Spleen (tissue), 13 donors: ENCODE measurements at places on chromosomes 2 and 18. TPM values are rescaled to one million over a fixed set of nuclear protein-coding genes. Genes with fewer than 3 reads are reported as not detected.

DNA sequence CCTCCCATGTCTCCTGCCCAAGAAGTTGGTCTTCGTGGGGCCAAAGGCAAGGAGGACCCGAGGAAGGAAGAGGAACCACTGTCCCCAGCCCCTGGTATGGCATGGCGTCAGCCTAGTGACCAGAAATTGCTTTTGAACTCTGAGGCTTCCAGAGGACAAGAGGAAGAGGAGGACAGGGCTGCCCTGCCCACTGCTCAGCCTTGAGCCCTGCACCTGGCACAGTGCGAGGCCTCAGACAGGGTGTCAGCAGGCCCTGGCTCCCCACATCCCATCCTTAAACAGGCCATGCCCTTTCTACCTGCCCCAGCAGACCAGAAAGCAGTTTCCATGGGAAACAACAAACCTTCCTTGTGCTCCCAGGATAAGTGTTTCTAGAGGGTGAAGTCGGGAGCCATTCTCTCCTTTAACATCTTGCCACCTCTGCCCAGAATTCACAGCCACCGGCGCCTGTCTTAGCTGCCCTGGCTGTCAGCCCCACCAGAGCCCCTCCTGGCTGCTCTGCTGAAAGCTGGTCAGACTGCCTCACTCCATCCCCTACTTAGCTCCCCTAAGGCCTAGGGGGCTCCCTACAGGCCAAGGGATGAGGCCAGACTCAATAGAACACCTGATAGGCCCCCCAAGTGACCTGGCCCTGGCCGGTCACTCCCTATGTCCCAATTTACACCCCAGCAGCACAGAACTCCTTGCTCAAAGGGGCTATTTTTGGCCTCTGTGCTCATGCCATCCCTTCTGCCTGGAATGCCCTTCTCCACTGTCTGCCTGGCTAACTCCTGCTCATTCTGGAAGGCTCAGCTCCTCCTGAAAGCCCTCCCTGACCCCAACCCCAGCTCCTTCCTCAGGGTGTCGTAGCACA is 20.6 kb downstream of the ATOH8 start:
- no peaks in the 10 kb centered on the region for H3K27me3 ChIP-seq
- DNase-seq, result no peak
- no peak overlapping the region for H3K27ac ChIP-seq
- peaks cover 81% of the 10 kb centered on the region for H3K4me1 ChIP-seq
- H3K4me3 ChIP-seq, result no peak overlapping the region
- H3K36me3 ChIP-seq, result no peaks in the 10 kb centered on the region

- no peak for DNase-seq
- H3K36me3 ChIP-seq, result no peaks in the 10 kb centered on the region
- no peaks in the 10 kb centered on the region for H3K4me1 ChIP-seq
- H3K4me3 ChIP-seq, result no peak overlapping the region
- H3K27ac ChIP-seq, result no peak overlapping the region
- H3K27me3 ChIP-seq, result no peaks in the 10 kb centered on the region
Measured at GRCh38 chr2:220491670-220492069, 864.2 kb downstream of the SLC4A3 start.

- H3K36me3 ChIP-seq, result no peaks in the 10 kb centered on the region
- no peak for DNase-seq
- H3K4me3 ChIP-seq, result no peak overlapping the region
- no peaks in the 10 kb centered on the region for H3K4me1 ChIP-seq
Measured at GRCh38 chr2:140639628-140640027, 1491.2 kb downstream of the LRP1B start.

DNA sequence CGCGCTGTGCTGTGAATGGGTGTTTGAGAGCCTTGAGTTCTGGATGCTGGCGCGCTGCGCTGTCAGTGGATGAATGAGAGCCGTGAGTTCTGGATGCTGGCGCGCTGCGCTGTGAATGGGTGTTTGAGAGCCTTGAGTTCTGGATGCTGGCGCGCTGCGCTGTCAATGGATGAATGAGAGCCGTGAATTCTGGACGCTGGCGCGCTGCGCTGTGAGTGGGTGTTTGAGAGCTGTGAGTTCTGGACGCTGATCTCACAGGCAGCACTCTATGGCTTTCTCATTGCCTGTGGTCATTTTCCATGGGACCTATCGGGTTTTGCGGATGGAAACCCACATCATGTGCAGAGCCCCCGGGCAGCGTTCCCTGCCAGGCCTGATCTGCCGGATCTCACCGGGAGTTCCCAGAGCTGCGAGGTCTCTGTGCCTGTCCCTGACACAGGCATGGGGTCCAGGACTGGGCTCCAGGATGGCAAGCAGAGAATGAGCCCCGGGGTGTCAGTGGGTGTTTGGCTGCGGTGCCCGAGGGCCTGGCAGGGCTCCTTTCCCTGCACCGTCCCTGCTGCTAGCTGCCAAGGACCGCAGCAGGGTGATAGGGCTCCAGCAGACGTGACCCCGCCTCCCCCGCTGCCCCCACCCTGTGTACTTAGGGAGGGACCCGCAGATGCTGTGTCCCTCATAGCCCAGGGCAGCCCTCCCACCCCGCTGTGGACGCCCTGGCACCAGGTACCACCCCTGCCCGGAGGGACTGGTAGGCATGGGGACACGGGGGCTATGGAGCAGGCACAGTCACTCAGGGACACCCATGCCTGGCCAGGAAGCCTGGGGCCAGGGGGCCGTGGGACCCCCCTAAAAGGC is 9.7 kb downstream of the PDCD1 start:
- H3K27me3 ChIP-seq, result no peaks in the 10 kb centered on the region
- peaks cover 7% of the 10 kb centered on the region for H3K4me1 ChIP-seq
- H3K4me3 ChIP-seq, result no peak overlapping the region
- DNase-seq, result peak; percentile 73

DNA sequence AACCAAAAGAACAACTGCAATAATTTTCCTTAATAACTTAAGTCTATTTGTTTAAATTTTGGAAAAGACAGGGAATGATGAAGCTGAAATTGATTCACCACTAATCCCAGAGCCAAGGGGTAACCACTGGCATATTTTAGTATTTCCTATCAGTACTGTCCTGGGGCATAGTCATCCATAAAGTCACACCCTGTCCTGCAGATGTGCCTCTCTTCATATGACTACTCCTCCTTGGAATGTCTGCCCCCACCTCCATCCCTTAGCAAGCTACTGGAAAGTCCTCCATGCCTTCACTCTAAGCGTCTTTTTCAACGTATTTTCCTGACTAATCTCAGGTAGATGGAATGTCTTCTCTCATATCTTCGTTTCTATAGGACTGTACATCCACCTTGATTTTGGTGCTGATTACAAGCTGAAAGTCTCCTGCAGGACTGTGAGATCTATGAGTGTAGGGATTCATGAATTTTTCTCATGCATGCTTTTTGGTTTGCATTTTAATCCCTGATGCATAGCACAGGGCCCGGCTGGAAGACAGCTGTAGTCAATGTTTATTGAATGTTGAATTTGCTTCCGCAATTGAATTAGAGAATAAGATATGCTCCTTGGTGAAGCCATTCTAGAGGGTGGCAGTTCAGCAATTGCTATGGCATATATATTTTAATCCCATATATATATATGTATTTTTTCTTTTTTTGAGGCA is 85.6 kb downstream of the MOGAT1 start:
- no peak overlapping the region for H3K27ac ChIP-seq
- no peak for DNase-seq
- H3K4me1 ChIP-seq, result no peaks in the 10 kb centered on the region
- H3K36me3 ChIP-seq, result no peaks in the 10 kb centered on the region
- no peaks in the 10 kb centered on the region for H3K27me3 ChIP-seq
- H3K4me3 ChIP-seq, result no peak overlapping the region

DNA sequence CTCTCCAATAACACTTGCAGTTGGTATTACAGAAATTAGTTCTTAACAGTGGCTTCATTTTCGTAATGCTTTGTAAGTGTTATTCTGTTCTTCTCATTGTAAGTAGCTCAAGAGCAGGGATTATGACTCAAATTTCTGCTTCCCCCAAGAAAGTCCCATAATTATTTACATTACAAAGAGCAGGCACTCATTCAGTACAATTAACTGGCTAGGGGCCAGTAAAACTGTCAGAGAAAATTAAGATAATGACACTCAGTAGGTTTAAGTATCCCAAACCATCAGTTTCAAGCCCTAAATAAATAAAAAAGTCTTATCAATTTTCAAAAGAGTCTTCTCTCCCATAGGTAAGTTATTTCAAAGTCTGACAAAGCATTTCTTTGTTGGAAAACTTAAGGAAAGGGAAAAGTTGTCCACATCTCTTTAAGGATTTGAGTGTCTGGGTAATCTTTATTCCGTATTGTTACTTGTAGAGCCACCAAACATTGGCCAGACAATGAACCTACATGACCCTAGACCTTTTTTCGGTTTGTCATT is 137.1 kb downstream of the ARHGAP28 start:
- H3K27me3 ChIP-seq, result no peaks in the 10 kb centered on the region
- H3K4me3 ChIP-seq, result no peak overlapping the region
- no peak overlapping the region for H3K27ac ChIP-seq
- no peaks in the 10 kb centered on the region for H3K36me3 ChIP-seq

DNA sequence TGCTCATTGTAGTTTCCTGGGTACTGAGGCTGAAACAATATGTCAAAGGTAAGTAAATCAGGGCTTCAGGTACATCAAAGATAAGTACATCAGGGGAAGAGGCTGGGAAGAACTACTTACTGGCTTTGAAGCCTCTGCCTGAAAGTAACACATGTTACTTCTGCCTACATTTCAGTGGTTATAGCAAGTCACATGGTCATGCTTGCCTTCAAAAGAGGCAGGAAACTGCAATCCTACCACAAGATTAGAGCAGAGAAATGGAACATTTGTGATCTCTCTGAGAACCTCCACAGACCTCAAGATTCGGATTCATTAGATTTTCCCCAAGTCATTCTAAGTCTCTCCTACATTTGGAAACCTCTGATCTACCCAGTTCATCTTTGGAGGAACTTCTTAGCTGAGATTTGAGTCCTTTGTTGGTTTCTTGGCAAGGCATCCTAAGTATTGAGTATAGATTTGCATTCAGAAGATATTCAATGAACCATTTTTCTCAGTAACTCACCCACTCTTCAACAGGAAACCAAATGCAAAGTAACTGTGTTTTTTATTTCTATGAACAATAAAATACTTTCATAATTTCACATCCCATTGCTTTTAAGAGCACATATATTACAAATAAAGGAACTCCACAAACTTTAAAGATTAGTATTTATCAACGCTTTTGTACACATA is 48.5 kb upstream of the CCDC195 start:
- peaks cover 100% of the 10 kb centered on the region for H3K36me3 ChIP-seq
- DNase-seq, result no peak
- H3K4me1 ChIP-seq, result no peaks in the 10 kb centered on the region
- peak overlapping the region; percentile 45 for H3K27ac ChIP-seq

- no peak for DNase-seq
- no peak overlapping the region for H3K4me3 ChIP-seq
Measured at GRCh38 chr2:179985163-179985820, 21.8 kb downstream of the CWC22 start.

DNA sequence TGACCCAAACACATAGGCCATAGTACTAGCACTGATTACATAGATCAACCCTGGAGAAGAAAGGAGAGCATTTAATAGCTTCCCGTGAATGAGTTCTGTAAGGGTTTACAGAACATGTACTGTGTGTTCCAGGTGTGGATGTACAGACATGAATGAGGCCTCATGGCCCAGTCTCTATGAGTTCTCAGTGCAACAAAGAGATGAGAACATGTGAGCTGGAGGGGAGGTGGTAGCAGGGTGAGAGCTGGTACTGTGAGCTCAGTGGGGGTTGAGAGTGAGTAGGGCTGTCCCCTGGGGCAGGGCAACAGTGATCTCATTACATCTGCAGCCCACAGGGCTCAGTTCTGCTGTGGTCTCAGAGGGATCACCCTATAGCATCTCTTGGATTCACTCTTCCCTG is 42.6 kb upstream of the SPRED2 start:
- H3K4me3 ChIP-seq, result no peak overlapping the region
- no peaks in the 10 kb centered on the region for H3K4me1 ChIP-seq
- H3K27me3 ChIP-seq, result no peaks in the 10 kb centered on the region
- H3K36me3 ChIP-seq, result no peaks in the 10 kb centered on the region
- no peak for DNase-seq
- no peak overlapping the region for H3K27ac ChIP-seq

DNA sequence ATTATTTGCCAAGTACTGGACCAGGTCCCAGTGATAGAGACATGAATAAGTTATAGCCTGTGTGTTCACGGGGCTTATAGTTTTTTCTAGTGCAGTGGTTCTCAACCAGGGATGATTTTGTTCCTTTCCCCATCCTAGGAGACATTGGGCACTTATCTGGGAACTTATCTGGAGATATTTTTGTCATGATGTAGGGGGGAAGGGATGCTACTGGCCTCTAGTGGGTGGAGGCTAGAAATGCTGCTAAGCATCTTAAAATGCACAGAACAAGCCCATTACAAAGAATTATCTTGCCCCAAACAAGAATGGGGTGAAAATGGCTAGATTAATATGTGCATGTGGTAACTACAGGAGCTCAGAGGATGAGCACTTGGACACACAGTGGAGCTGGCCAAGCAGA is 75.2 kb downstream of the KLHL29 start:
- H3K27me3 ChIP-seq, result no peaks in the 10 kb centered on the region
- no peaks in the 10 kb centered on the region for H3K36me3 ChIP-seq
- no peak overlapping the region for H3K27ac ChIP-seq
- H3K4me1 ChIP-seq, result no peaks in the 10 kb centered on the region

- DNase-seq, result no peak
- H3K36me3 ChIP-seq, result no peaks in the 10 kb centered on the region
- no peaks in the 10 kb centered on the region for H3K4me1 ChIP-seq
- no peaks in the 10 kb centered on the region for H3K27me3 ChIP-seq
- H3K27ac ChIP-seq, result no peak overlapping the region
Measured at GRCh38 chr2:126309185-126309584, 346.8 kb upstream of the GYPC start.

GRCh38 chr2:5538772-5539171 is 153.4 kb upstream of the SOX11 start:
- H3K27ac ChIP-seq, result no peak overlapping the region
- H3K27me3 ChIP-seq, result no peaks in the 10 kb centered on the region
- no peak for DNase-seq
- H3K4me1 ChIP-seq, result no peaks in the 10 kb centered on the region
- H3K4me3 ChIP-seq, result no peak overlapping the region

- peaks cover 13% of the 10 kb centered on the region for H3K4me1 ChIP-seq
- H3K27ac ChIP-seq, result no peak overlapping the region
- DNase-seq, result no peak
Measured at GRCh38 chr2:33500177-33500576, 23.7 kb downstream of the RASGRP3 start.

GRCh38 chr2:170409164-170409535 is 231.2 kb downstream of the MYO3B start:
- no peak overlapping the region for H3K27ac ChIP-seq
- H3K4me3 ChIP-seq, result no peak overlapping the region
- no peak for DNase-seq

Gene NEU2
- not detected for polyA plus RNA-seq
